ENCODE measurements at places on chromosomes 13 and 19. TPM values are rescaled to one million over a fixed set of nuclear protein-coding genes. Genes with fewer than 3 reads are reported as not detected.

The NRTN gene
- 0.45 TPM for total RNA-seq

The FGF21 gene
- total RNA-seq, result not detected

DNA sequence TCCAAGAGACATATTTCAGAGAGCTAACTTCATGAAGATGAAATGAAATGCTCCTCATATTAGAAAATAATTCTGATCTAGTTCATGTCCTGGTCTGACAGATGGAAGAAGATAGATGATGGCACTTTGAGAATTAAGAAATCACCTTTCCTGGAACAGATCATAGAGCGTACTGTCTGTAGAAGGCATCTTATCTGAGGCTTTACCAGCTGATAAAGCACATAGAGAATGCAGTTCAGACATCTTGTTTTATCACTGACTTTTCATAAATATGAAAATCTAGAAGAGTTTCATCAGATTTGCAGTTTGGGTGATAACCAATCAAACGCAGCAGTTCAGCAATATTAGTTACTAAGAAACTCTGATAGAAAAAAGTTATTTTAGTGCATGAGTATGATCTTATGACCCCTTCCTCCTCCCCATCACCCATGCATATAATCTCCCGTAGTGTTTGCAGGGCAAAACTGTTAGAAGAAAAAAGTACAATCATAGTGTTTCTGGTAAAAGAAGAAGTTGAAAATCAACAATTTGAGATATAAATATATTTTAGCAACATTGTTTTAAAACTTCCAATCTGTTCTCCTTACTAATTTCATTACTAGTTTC is 585.2 kb downstream of the PCDH9 start:
- no peak for DNase-seq
- no peaks in the 10 kb centered on the region for H3K4me1 ChIP-seq
- no peak overlapping the region for H3K27ac ChIP-seq
- H3K27me3 ChIP-seq, result no peaks in the 10 kb centered on the region
- no peaks in the 10 kb centered on the region for H3K36me3 ChIP-seq

- no peak for DNase-seq
- peak overlapping the region; percentile 92 for H3K4me3 ChIP-seq
- no peaks in the 10 kb centered on the region for H3K27me3 ChIP-seq
These were observed 2.3 kb downstream of the RPL13A start for GRCh38 chr19:49489601-49490167.

GRCh38 chr13:93955904-93956303 is 523.6 kb downstream of the DCT start:
- H3K4me1 ChIP-seq, result peaks cover 5% of the 10 kb centered on the region
- H3K4me3 ChIP-seq, result no peak overlapping the region

The ZNF571 gene
- total RNA-seq, result 5.5 TPM

GRCh38 chr13:34467450-34468083 is 474.5 kb upstream of the NBEA start:
- H3K4me1 ChIP-seq, result no peaks in the 10 kb centered on the region
- H3K27ac ChIP-seq, result no peak overlapping the region
- H3K36me3 ChIP-seq, result no peaks in the 10 kb centered on the region
- H3K4me3 ChIP-seq, result no peak overlapping the region

GRCh38 chr19:35746087-35746462 is 624 bp downstream of the PSENEN start:
- DNase-seq, result no peak
- H3K27ac ChIP-seq, result peak overlapping the region; percentile 94
- H3K4me1 ChIP-seq, result peaks cover 37% of the 10 kb centered on the region
- peak overlapping the region; percentile 98 for H3K4me3 ChIP-seq
- no peaks in the 10 kb centered on the region for H3K27me3 ChIP-seq
- peaks cover 5% of the 10 kb centered on the region for H3K36me3 ChIP-seq

DNA sequence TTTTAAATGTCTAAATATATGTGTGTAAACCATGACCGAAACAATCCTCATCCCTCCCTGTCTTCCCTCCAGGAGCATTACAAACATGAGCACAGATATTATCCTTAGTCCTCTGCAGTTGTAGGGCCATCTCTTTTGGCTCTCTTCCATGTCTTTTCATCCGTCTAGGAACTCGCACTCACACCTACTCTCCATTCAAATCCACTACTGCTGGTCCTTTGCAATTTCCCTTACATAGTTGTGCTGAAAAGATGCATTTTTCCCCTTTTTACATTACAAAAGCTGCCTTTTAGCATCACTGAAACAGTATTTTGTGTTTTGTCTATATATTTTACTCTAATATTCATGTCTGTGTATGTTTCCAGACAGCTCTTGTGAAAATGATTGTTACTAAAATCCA is 237.8 kb downstream of the DACH1 start:
- DNase-seq, result no peak
- H3K27ac ChIP-seq, result no peak overlapping the region
- no peaks in the 10 kb centered on the region for H3K4me1 ChIP-seq
- H3K27me3 ChIP-seq, result no peaks in the 10 kb centered on the region
- no peak overlapping the region for H3K4me3 ChIP-seq

The ERICH6B gene
- total RNA-seq, result not detected

DNA sequence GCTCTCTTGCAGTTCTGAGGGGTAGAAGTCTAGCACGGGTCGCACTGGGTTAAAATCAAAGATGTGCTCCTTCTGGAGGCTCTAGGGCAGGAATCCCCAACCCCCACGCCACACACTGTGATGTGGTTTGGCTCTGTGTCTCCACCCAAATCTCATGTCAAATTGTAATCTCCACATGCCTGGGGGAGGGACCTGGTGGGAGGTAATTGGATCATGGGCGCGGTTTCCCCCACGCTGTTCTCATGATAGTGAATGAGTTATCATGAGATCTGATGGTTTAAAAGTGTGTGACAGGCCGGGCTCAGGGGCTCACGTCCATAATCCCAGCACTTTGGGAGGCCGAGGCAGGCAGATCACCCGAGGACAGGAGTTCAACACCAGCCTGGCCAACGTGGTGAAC is 26.6 kb upstream of the CALM3 start:
- H3K4me1 ChIP-seq, result peaks cover 14% of the 10 kb centered on the region
- H3K36me3 ChIP-seq, result peaks cover 5% of the 10 kb centered on the region
- peaks cover 5% of the 10 kb centered on the region for H3K27me3 ChIP-seq
- H3K27ac ChIP-seq, result peak overlapping the region; percentile 39
- peak overlapping the region; percentile 3 for H3K4me3 ChIP-seq
- no peak for DNase-seq

The ZNF77 gene
- total RNA-seq, result 5.1 TPM

DNA sequence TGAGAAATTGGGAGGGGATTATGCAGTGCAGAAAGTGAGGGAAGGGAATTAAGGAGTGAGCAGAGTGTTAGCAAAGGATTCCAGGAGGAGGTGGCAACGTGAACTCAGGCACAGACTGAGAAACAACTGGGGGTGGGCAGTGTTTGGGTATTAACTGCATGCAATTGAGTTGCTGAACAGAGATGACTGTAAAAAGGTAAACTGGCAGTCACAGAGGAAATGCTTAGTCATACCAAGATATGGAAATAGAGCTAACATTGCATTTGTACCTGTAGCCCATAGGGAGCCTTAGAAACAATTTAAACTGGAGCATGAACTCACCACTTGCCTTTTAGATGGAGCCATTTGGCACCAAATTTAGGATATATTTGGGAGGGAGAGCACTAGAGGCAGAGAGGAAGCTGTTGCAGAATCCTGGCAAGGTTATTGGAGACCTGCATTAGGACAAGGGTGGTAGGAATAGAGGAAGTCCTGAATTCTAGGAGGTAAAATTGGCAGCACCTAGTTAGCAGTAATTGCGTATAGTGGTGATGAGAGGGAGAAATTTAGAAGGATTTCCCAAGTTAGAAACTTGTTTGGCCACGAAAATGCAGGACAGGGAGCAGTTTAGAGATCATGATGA is 100.6 kb upstream of the FRY start:
- H3K4me1 ChIP-seq, result no peaks in the 10 kb centered on the region
- no peak for DNase-seq
- H3K27me3 ChIP-seq, result peaks cover 7% of the 10 kb centered on the region
- no peak overlapping the region for H3K4me3 ChIP-seq
- H3K36me3 ChIP-seq, result no peaks in the 10 kb centered on the region

The GPATCH1 gene
- 14.7 TPM for total RNA-seq

DNA sequence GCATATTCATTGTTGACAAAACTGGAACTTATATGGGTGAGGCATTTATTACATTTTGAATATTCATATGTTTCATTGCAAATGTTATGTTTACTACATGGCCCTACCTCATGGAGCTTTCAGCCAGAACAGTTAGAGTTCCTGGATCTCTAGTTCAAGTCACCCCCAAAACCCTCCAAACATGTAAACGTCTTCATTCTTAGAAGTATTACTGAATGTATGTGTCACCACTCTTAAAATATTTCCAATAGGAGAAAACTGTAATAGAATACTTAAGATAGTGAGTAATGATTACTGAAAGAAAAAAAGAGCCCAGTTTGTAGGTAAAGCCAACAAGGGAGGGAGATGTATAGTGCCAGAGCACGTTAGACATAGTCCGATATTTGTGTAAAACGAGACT is 23.5 kb downstream of the URI1 start:
- peaks cover 26% of the 10 kb centered on the region for H3K4me1 ChIP-seq
- peaks cover 3% of the 10 kb centered on the region for H3K36me3 ChIP-seq
- no peak overlapping the region for H3K4me3 ChIP-seq
- H3K27ac ChIP-seq, result no peak overlapping the region

The ASF1B gene
- total RNA-seq, result 75.3 TPM

DNA sequence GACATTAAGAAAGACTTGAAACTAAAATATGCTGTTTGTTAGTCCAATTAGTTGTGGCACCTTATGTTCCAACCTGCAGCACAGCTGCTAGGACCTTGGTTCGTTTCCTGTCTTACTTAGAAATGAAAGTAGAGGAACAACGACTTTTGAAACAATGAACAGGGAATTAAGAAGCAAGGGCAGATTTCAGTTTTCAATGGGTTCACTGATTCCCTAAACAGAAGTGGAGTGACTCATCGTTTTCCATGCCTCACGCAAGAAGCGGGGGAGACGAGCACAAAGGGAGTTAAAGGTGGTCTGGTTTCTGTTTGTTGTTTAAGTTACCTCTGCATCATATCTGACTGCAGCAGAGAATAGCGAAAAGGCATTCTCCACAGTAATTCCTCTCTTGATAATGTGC is 44.8 kb downstream of the PHF11 start:
- peak overlapping the region; percentile 88 for H3K27ac ChIP-seq
- H3K27me3 ChIP-seq, result no peaks in the 10 kb centered on the region
- H3K4me3 ChIP-seq, result peak overlapping the region; percentile 76
- peaks cover 20% of the 10 kb centered on the region for H3K4me1 ChIP-seq
- no peak for DNase-seq

The REEP6 gene
- total RNA-seq, result 2.2 TPM

DNA sequence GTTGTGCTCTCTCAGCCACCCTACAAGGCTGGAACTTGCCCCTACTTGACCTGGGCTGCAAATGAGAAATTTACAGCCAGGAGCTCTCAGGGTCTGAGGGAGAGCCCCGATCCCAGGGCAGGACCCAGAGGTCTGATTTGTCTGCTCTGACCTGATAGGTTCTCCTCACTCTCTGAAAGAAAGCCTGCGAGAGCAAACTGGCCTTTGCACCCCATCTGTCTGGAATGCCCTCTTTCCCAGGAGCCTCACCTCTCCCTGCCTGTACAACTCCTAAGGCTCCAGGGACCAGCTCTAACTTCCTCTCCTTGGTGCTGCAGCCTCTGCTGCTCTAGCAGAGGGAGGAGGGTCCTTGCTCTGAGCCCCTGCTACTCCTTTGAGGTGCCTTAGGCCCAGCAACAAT is 137.8 kb downstream of the UQCRFS1 start:
- H3K27me3 ChIP-seq, result no peaks in the 10 kb centered on the region
- no peaks in the 10 kb centered on the region for H3K36me3 ChIP-seq
- DNase-seq, result no peak
- H3K4me1 ChIP-seq, result no peaks in the 10 kb centered on the region

GRCh38 chr13:41641429-41641828 is 184.1 kb downstream of the RGCC start:
- H3K27ac ChIP-seq, result no peak overlapping the region
- H3K4me1 ChIP-seq, result no peaks in the 10 kb centered on the region
- H3K36me3 ChIP-seq, result peaks cover 1% of the 10 kb centered on the region

The PRR20D gene
- not detected for total RNA-seq

DNA sequence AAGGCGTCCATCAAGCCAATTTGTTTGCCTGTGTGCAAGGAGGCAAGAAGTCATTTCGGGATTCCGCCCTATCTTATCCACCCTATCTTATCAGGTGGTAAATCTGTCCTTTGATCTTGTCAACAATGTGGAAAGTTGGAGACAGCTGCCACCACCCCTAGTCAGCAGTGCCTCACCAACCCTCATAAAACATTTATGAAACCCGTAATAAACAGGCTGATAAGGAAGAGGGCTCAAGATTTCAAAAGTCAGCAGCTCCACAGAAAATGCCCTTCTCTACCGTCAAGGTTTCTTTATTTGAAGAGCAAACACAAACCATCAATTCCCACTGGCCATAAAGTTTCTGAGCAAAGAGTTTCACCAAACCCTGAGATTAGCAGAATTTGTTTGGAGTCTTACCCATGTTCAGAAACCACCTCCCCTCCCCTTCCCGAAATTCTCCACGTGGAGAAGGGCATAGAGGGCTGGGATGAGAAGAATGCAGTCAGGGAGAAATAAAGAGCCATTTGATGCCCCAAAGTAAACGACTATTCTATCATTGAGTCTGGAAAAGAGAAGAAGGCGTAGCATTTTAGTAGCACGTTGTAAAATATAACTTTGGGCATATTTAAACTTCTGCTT is 196.0 kb upstream of the GPR12 start:
- no peak for DNase-seq
- H3K36me3 ChIP-seq, result no peaks in the 10 kb centered on the region
- no peak overlapping the region for H3K4me3 ChIP-seq
- no peak overlapping the region for H3K27ac ChIP-seq

The PLK5 gene
- total RNA-seq, result not detected

GRCh38 chr13:45481688-45482087 is 16.9 kb downstream of the COG3 start:
- H3K36me3 ChIP-seq, result peaks cover 27% of the 10 kb centered on the region
- H3K27ac ChIP-seq, result no peak overlapping the region
- DNase-seq, result no peak

DNA sequence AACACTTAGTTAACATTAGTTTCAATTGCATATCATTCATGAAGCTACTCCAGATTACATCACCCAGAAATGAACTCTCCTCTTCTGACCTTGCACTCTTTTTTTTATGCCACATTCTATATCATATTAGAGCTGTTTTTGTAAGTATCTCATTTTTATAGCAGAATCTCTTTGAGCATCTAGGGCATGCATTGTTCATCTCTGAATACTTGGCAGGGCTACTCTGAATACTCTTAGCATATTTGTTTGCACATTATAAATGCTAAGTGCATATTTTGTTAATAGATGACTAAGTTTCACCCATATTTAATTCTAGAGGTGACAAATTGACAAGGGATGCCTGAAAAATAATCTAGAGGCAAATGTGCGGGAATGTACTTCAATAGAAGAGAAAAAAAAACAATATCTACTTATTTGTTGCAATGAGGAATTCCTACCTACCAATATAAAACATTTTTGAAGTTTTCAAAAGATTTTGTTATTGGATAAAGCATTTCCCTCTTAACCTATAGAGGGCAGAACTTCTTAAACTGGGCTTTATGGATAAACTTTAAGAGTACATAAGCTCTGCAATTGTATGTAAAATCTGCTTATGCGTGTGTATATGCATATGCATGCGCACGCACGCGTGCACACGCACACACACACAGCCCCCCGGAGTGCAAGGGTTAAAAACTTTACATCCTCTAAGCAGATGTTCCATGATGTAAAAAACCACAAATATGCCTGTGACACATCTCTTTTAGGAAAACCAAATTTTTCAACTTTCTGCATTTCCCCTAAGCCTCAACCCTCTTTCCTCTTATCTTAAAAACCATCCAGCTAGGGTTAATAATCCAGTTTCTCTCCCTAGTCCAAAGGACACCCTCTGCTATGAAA is 73.0 kb upstream of the OXGR1 start:
- no peak for DNase-seq
- H3K27me3 ChIP-seq, result no peaks in the 10 kb centered on the region
- no peak overlapping the region for H3K4me3 ChIP-seq

GRCh38 chr13:20206698-20207235 is 14.0 kb upstream of the GJB2 start:
- no peak overlapping the region for H3K4me3 ChIP-seq
- H3K36me3 ChIP-seq, result peaks cover 2% of the 10 kb centered on the region
- H3K27ac ChIP-seq, result no peak overlapping the region
- H3K4me1 ChIP-seq, result peaks cover 2% of the 10 kb centered on the region
- H3K27me3 ChIP-seq, result peaks cover 19% of the 10 kb centered on the region

Measured in activated naive CD8-positive, alpha-beta T cell treated with anti-CD3 and anti-CD28 coated beads, Interleukin-2, amount 10 ng/mL, durations not matched to agents 7 days and 5 days (primary cell).